Thoracic aorta (tissue), 2 donors: ENCODE measurements at places on chromosomes 12 and 14.

- H3K36me3 ChIP-seq, result no peaks in the 10 kb centered on the region
- H3K27ac ChIP-seq, result no peak overlapping the region
- H3K27me3 ChIP-seq, result no peaks in the 10 kb centered on the region
- H3K4me1 ChIP-seq, result no peaks in the 10 kb centered on the region
- no peak overlapping the region for H3K4me3 ChIP-seq
- no peak for DNase-seq
Measured at GRCh38 chr12:4074129-4074528, 199.4 kb upstream of the CCND2 start.

DNA sequence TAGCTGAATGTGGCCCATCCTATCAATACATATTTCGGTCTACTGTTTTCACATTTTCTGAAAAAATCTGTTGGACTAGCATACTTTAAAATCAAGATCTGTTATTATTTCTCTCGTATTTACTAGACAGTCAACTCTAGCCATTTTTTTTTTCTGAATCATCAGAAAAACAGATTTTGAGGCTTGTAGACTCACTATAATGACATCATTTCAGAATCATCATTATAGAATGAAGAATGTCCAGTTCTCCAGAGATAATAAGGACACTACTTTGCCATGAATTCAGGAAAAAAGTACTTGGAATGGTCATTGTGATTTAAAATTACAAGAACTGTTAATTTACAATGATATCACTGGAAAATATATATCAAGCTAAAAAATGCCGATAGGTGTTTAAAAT is 589.8 kb downstream of the KCNH5 start:
- no peaks in the 10 kb centered on the region for H3K4me1 ChIP-seq
- no peak overlapping the region for H3K4me3 ChIP-seq
- no peaks in the 10 kb centered on the region for H3K36me3 ChIP-seq
- H3K27ac ChIP-seq, result no peak overlapping the region
- H3K27me3 ChIP-seq, result no peaks in the 10 kb centered on the region

GRCh38 chr14:42459171-42459685 is 852.6 kb downstream of the LRFN5 start:
- no peaks in the 10 kb centered on the region for H3K27me3 ChIP-seq
- DNase-seq, result no peak
- no peak overlapping the region for H3K27ac ChIP-seq
- H3K4me1 ChIP-seq, result no peaks in the 10 kb centered on the region

- no peaks in the 10 kb centered on the region for H3K36me3 ChIP-seq
- no peak for DNase-seq
- no peaks in the 10 kb centered on the region for H3K27me3 ChIP-seq
- no peak overlapping the region for H3K27ac ChIP-seq
- H3K4me3 ChIP-seq, result no peak overlapping the region
Measured at GRCh38 chr12:70577283-70577634, 60.0 kb downstream of the PTPRB start.

DNA sequence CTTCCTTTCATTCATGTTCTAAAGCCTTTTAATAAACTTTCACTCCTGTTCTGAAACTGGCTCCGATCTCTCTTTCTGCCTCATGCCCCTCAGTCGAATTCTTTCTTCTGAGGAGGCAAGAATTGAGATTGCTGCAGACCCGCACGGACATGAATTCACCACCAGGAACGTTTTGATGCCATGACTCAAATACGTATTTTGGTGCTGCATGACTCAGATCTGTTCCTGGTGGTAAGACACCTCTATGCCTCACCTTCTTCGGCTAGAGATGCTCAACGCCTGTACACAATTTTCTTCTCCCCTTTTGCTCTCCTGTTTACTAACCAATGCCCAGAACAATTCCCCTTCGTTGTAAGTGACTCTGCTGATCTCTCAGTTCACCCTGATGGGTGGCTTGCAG is 52.0 kb upstream of the RIMBP2 start:
- no peak overlapping the region for H3K4me3 ChIP-seq
- no peaks in the 10 kb centered on the region for H3K4me1 ChIP-seq
- DNase-seq, result no peak
- no peaks in the 10 kb centered on the region for H3K36me3 ChIP-seq
- no peaks in the 10 kb centered on the region for H3K27me3 ChIP-seq
- H3K27ac ChIP-seq, result no peak overlapping the region

GRCh38 chr12:42992826-42993225 is 403.3 kb upstream of the PRICKLE1 start:
- H3K4me1 ChIP-seq, result no peaks in the 10 kb centered on the region
- H3K36me3 ChIP-seq, result no peaks in the 10 kb centered on the region
- no peak overlapping the region for H3K27ac ChIP-seq
- DNase-seq, result no peak
- no peak overlapping the region for H3K4me3 ChIP-seq
- H3K27me3 ChIP-seq, result no peaks in the 10 kb centered on the region

DNA sequence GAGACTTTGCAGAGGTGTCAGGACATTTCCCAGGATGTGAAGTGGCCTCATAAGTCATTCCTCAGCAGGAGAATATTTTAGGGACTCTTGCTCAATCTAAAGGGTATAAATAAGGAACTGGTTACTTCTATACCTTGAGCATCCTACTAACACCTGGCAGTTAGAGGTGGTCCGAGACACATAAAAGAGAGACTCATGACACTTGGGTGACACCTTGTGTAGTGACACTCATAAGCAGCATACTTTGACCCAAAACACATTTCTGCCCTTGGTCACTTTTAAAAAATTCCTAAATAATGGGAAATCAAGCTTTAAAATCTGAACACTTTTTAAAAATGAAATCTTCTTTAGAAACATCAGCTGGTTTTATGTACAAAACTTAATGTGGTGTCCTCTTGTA is 118.4 kb downstream of the KCNMB4 start:
- H3K27ac ChIP-seq, result no peak overlapping the region
- no peak for DNase-seq
- no peaks in the 10 kb centered on the region for H3K4me1 ChIP-seq
- no peaks in the 10 kb centered on the region for H3K36me3 ChIP-seq
- H3K27me3 ChIP-seq, result no peaks in the 10 kb centered on the region

GRCh38 chr14:31294746-31295405 is 87.3 kb upstream of the HECTD1 start:
- peaks cover 8% of the 10 kb centered on the region for H3K4me1 ChIP-seq
- DNase-seq, result no peak
- no peaks in the 10 kb centered on the region for H3K27me3 ChIP-seq
- H3K36me3 ChIP-seq, result peaks cover 3% of the 10 kb centered on the region
- no peak overlapping the region for H3K4me3 ChIP-seq

- H3K27me3 ChIP-seq, result no peaks in the 10 kb centered on the region
- no peaks in the 10 kb centered on the region for H3K4me1 ChIP-seq
- no peak overlapping the region for H3K27ac ChIP-seq
- H3K4me3 ChIP-seq, result no peak overlapping the region
- H3K36me3 ChIP-seq, result no peaks in the 10 kb centered on the region
- DNase-seq, result no peak
Measured at GRCh38 chr12:65517656-65518210, 239.2 kb downstream of the MSRB3 start.

- H3K27me3 ChIP-seq, result no peaks in the 10 kb centered on the region
- no peaks in the 10 kb centered on the region for H3K36me3 ChIP-seq
- H3K4me1 ChIP-seq, result no peaks in the 10 kb centered on the region
- no peak overlapping the region for H3K4me3 ChIP-seq
- no peak overlapping the region for H3K27ac ChIP-seq
Measured at GRCh38 chr14:64688811-64689281, 15.4 kb upstream of the PLEKHG3 start.

- H3K27me3 ChIP-seq, result no peaks in the 10 kb centered on the region
- H3K36me3 ChIP-seq, result no peaks in the 10 kb centered on the region
- H3K4me3 ChIP-seq, result peak overlapping the region; percentile 61
- H3K27ac ChIP-seq, result no peak overlapping the region
Measured at GRCh38 chr12:86265329-86265695, 9.1 kb upstream of the MGAT4C start.
